ENCODE measurements at places on chromosomes 6 and 20.

GRCh38 chr6:167660424-167660823 lies 166.3 kb upstream of the AFDN start:
- no peak for DNase-seq

- DNase-seq, result peak; percentile 12
Measured at GRCh38 chr6:101614774-101615173, 221.3 kb downstream of the GRIK2 start.

- DNase-seq, result no peak
Measured at GRCh38 chr6:145003145-145003544, 718.0 kb downstream of the UTRN start.

GRCh38 chr6:8334113-8334512 lies 101.2 kb downstream of the SLC35B3 start:
- DNase-seq, result no peak
